Stimulated activated CD8-positive, alpha-beta memory T cell treated with anti-CD3 and anti-CD28 coated beads, Interleukin-15, amount 100 ng/mL, for 48 hours (primary cell): ENCODE measurements at places on chromosomes 1 and 21.

DNA sequence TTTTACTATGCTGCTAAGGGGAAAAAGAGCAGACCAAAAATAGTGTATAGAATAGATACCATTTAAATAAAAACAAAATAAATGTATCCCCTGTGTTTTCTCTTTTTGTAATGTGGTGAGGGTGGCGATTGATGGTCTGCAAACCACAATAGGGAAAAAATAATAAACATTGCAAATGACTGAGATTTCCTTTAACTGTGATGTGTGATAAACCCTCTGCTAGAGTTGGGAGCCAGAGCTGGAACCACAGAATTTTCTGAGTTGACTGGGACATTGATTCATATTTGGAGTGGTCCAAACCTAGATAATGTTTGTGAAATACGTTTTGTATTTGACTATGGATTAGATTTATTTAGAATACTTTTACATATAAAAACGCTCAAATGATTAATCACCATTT is 70.6 kb upstream of the PTGFR start:
- DNase-seq = no peak

DNA sequence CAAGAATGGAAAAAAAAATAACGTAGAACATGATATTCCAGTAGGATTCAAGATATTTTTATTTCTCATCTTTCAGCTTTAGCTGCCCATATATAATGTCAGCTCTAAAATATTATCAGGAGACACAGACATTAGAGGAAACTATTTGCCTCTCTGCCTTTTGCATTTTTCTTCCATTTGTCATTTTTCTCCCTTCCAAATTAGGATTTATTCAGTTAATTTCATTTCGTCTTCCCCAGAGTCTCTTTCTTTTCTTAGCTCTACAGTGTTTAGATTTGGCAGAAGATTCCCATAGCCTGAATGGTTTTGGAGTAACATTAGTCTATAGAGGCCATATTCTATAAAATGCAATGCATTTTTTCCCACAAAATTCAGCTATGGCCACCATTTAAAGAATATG is 5.1 kb upstream of the ENAH start:
- DNase-seq = no peak

DNA sequence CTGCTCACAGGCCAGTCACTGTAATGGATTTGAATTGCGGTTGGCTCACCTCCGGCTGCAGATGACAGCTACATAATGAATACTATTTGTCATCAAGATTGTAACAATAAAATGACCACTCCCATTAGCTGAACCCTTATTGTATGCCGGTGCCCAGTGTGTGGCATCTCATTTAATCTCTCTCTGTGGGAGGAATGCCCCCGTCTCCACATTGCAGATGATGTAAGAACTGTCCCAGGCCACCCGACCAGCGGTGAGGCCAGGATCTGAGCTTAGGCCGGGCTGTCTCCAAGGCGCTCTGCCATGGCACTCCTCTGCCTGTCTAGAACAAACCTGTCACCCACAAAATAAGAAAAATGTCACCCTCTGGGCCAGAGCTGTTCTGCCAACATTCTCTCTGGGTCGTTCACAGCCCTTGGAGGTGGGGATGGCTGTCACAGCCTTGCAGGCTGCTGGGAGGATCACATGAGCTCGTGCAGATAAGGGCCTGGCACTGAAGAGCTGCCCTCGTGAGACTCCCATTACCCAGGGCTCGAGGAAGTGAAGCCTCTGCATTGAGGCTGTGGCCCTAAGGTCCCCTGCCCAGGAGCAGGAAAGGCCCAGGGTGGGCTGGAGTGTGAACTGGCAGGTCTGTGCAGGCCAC is 52.7 kb downstream of the ECE1 start:
- DNase-seq = no peak

- DNase-seq = no peak
These were observed 104.6 kb upstream of the TTC34 start for GRCh38 chr1:2906085-2906484.

DNA sequence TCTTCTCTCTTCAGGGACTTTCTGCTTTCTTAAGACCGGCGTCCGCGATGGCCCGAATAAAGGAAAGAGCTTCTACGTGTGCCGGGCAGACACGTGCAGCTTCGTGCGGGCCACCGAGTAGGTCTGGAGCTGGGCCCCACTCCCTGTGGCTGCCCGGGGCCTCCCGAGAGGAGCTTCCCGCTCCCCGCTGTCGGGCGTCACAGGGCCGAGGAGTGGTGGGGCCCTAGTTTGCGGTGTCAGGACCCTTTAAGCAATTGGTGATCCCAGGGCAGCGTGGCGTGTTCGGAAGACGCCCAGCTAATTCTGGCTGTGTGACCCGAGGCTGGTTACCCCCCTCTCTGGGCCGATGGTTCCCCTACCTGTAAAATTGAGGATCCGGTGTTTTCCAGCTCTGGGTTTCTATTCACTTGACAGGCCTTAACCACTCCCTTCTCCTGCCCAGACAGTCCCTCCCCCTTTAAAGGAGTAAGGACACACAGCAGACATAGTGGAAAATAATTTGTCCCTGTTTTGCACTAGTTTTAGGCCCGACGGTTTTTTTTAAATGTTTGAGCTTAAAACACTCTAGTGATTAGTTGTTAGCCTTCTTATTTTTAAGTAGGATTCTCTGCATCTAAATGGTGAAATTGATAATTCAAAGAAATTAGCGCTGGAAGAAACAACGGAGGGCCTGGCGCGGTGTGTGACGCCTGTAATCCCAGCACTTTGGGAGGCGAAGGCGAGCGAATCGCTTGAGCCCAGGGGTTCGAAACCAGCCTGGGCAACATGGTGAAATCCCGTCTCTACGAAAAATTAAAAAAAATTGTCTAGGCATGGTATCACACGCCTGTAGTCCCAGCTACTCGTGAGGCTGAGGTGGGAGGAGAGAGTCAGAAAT is 553 bp downstream of the TTF2 start:
- no peak for DNase-seq

DNA sequence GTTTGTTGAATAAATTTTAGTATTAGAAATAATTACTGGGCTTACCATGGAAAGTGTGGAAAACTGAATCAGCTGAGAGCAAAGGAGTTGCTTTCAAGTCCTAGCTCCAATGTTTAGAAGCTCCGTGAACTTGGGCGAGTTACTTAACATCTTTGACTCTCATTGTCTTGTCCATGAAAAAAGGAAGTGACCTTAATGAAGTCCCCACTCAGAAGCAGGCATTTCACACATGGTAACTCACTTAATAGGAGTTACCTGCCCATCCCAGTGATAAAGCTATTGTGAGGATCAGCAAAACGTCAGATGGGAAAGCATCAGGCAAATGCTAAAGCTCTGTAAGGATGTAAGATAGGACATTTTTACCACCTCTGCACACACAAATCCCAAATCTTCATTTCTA is 34.0 kb upstream of the GADD45A start:
- DNase-seq = no peak

DNA sequence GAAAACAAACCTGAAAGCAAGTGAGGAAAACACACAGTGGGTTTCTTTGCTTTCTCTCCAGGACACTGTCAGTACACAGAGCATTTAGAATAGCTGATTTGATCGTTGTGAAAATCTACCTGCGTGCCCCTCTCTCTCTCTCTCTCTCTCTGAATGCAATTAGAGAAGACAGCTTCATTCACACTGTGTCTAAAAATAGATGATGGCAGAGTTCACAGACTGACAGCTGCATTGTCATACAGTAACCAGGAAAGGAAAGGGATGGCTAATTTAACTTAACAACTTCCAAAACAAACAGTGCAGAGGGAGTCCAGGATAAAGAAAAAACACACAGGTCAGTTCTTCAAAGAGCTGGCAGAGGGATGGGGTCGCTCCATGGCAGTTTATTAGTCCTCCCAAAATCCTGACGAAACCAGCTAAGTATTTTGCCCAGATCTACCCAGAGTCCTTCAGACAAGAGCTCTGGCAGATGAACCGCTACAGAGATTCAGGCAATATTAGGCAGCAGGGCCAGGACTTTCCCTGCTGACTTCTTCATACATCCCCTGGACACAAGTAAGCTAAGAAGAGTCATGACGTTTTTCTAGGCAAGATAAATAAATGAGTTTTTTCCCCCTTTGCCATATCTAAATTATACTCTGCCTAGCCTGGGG is 58.9 kb downstream of the WLS start:
- no peak for DNase-seq

DNA sequence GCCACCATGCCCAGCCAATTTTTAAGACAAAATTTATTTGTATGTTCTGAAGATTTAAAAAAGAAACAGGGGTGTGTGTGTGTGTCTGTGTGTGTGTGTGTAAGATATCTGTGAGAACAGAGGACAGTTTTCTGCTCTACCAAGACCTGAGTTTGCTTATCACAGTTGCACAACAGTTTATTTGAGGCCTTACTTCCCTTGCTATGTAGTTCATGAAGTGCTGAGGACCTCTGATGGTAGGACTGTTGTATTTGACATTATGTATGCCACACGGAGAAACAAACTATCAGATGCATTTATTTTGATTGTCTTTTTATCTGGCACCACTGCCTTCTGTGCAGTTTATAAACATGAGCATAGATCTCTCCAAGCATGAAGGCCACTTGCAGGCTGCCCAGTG is 355.2 kb downstream of the PBX1 start:
- DNase-seq = no peak

GRCh38 chr1:146035048-146035423 is 13.5 kb upstream of the HJV start:
- no peak for DNase-seq

- DNase-seq = no peak
These were observed 121.8 kb downstream of the NTNG1 start for GRCh38 chr1:107262467-107263286.

- DNase-seq = no peak
These were observed 738 bp downstream of the GNPAT start for GRCh38 chr1:231241750-231242149.

DNA sequence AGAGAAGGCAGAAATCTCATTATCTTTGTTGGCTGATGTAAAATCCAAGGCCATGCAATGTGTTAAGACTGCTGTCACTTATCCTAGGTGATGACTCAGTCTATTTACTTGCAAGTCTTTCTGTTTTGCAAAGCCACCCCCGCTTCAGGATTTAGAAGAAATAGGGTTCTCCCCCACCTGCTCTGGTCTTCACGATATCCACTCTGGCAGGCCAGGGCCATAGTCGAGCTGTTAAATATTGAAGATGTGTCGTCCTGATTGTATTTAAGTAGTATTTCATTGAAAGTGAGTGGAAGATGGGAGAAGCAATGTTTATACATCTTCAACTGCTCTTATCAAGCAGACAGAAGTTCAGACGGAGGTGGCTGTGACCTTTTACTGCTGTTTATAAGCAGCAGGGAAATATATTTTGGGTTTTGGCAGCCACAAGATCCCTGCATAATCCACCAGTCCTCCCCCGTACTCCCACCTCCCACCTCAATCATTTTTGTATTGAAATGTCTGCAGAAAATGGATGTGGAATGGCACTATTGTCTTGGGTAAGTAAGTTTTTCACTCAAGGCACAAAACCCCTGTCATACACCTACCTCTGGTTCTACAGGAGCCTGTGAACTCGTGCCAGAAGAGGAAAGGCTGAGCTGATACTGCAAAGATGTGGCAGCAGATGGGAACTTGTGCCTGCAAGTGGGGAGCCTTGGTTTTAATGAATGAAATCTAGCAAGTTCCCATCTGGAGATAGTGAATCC is 117.4 kb downstream of the MRPS6 start:
- DNase-seq = no peak

DNA sequence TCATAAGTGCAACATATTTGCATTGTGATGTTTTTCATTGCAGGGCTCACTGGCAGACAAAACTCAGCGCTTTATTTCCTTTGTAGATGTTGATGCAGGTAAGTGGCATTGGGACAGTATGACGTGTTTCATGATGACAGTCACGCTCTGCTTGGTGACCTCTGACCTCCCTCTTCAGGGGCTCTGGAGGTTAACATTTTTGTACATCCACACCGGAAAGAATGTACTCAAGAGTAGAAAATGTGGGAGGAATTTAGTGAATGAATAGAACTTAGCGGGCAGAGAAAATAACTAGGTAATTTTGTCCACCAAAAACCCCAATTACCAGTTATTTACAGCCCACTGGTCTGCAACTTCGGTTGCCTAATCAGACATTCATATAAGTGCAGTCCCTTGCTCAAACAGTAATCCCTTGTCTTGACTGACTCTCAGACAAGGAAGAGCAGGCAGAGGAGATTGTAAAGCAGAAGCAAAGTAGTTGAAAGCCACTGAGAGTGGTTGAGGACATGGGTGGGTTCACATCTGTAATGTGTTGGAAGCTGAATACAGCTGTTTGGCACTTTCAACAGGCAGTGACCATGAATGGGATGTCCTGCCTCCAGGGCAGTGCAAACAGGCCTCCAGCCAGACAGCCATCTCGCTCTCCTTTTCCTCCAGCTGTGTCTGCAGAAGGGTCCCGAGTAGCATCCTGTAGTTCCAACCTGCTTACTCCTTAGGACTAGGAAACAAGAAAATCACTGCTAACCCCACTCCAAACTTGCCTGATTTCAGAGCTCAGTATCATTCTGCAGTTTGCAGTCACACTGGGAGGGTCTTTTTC is 188.9 kb downstream of the NRIP1 start:
- DNase-seq = no peak

GRCh38 chr1:9719978-9720722 is 68.6 kb downstream of the PIK3CD start:
- no peak for DNase-seq

GRCh38 chr1:162000053-162000420 is 23.6 kb downstream of the OLFML2B start:
- DNase-seq = no peak

DNA sequence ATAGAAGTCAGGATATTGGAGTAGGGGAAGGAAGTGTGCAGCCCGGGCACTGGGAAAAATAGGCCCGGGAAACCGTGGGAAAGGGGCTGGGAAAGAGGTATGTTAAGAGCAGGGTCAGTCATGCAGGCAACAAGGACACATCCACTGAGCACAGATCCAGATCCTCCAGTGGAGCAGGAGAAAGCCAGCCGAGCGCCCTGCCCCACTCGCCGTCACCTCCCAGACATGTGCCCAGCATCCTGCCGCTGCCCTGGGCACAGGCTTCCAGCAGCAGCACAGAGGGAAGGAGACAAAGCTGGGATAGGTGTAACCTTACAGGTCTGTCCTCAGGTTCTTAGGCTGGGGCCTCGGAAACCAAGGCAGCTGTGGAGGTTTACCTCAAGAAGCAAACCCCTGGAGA is 64.2 kb downstream of the FAM163A start:
- no peak for DNase-seq

GRCh38 chr1:32303358-32303757 is 11.5 kb downstream of the HDAC1 start:
- no peak for DNase-seq
